ENCODE measurements at places on chromosomes 7 and 10.

GRCh38 chr10:127441350-127442219 lies 107.5 kb upstream of the NPS start:
- DNase-seq, result no peak

- no peak for DNase-seq
Observed at GRCh38 chr10:119395280-119396007, 147.1 kb downstream of the RGS10 start.

- DNase-seq, result no peak
Observed at GRCh38 chr10:408236-408635, 273.0 kb downstream of the ZMYND11 start.

- DNase-seq, result no peak
Observed at GRCh38 chr10:128522551-128523308, 396.5 kb upstream of the MKI67 start.

GRCh38 chr7:133275008-133275407 lies 22.1 kb downstream of the EXOC4 start:
- DNase-seq, result no peak

GRCh38 chr10:86047588-86047987 lies 319.0 kb downstream of the GRID1 start:
- DNase-seq, result no peak

DNA sequence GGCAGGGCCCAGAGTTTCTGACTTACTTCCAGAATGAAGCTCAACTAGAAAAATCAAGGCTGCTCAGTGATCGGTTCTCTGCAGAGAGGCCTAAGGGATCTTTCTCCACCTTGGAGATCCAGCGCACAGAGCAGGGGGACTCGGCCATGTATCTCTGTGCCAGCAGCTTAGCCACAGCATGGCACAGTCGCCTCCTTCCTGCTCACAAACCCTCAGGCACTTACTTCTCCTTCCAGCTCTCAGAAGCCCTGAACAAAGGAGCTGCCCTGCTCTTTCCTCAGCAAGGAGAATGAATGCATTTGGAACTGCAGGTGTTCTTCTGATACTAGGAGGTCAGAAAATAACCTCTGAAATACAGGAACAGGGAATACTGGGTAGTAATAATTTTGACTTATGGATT lies 219.7 kb upstream of the PRSS1 start:
- no peak for DNase-seq

DNA sequence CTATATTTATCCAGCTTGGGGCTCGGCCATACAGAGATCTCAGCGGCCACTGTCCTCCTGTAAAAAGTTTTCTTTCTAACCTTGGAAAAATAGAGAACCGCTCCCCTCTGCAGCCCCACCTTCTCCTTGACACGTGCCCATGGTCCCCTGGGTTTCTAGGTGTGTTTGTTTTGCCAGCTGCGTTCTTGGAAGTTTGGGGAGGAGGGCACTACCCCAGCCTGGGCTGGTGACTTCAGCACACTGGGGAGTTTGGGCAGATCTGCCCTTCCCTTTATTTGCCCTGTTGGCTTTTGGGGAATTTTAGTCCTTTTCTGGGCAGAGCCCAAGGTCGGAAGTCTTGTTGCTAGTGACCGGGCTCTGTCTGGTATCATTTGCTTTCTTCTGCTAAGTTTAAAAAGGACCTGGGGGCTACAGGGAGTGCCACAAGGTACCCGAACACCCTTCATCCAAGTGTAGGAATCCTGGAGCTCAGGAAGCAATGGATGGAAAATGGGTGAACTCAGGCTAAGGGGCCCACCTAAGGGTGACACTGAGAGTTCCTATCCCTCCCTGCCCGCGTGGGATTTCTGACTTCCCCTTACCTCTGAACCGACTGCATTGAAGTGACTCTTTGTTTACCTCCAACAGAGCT lies 1.7 kb downstream of the ADAMTS14 start:
- DNase-seq, result no peak

- no peak for DNase-seq
Observed at GRCh38 chr7:34612661-34613060, 45.4 kb upstream of the NPSR1 start.

DNA sequence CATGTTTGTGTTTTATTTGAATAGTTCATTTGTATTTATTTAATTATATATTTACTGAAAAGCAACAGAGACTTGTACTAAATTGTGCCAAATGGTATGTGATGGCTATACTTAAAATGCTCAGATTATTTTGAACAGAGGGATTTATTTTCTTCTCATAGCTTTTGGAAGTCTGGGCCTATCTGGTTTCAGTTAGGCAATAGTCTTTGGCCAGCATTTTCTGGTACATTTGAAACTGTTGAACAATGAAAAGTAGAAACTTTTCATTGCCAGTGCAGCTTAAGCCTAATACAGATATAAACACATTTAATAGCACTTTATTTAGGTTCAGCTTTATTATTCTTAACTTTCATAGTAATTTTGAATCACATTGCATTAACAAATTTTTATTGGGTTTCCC lies 188.0 kb downstream of the TAX1BP1 start:
- DNase-seq, result no peak

GRCh38 chr10:23363793-23364135 lies 19.2 kb upstream of the C10orf67 start:
- DNase-seq, result no peak

DNA sequence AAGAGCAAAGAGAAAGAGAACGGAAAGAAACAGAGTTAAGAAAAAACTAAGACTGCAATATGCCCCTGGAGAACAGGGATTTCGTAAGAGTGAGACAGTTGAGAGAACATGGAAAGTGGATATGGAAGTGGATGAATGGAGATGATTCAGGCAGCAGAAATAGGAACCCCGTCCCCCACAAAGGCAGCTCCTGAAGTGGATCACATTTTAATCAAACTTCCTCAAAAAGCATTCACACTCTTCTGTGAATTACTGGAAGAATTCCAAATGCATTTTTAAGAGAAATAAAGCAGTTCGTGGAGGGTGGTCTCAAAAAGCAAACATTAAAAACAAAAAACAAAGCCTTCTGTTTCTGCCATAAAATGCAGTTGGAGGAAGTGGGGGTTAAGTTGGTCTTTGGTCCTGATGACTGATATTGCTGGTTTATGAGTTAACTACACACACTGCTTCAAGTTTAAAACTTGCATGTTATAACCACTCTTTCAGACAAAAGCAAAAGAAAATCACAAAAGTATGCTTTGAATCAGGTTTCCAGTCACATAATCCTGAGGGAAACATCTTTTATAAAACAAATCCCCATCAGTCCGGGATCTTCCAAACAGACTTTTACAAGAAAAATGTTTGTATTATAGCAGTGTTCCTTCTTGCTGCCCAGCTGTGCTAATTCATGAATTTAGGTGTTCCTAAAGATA lies 214.3 kb downstream of the FANK1 start:
- DNase-seq, result no peak

GRCh38 chr10:3068968-3069737 lies 1.8 kb downstream of the PFKP start:
- peak; percentile 20 for DNase-seq

DNA sequence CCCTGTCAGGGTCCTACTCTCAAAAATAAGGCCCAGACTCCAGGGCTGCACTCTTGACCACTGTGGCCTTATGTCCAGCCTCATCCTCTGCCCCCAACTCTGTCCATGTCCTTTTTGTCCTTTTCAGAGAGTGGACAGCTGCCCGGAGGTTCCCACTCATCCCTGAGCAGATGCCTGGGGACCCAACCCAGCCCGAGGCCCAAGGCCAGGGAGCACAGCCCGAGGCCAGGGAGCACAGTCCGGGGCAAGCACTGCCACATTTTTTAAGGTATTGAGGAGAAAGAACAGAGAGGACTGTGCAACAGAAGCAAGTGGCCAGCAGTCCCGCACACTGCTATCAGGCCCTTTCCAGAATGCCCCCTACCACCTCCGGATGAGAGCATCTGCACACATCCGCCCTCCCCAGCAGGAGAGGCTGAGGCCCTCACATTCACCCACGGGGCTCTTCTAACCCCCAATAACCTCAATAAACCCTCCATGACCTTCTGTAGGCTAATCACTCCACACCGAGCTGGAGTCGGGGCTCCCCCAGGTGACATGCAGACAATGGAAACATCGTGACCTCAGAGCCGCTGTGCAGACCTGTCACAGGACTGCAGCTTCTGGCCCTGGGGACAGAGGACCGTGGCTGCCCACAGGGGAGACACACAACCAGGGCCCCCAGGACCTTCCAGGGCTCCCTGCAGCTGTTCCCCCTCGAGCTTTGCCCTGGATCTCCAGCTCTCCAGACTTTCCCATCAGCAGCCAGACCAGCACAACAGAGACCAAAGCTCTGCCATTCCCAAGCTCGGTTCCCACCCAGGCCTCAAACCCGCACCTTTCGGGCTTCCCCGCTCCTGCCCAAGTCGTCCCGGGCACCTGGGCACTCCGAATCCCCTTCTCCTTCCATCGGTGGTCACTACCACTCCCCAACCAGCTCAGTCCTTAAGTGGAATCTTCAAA lies 51.4 kb downstream of the CAMK2B start:
- DNase-seq, result no peak

GRCh38 chr7:88437132-88437531 lies 130.4 kb upstream of the STEAP4 start:
- DNase-seq, result no peak
